ENCODE measurements at places on chromosomes 3 and 15.

- DNase-seq: no peak
Observed at GRCh38 chr3:159764490-159765029, 224.1 kb upstream of the IL12A start.

DNA sequence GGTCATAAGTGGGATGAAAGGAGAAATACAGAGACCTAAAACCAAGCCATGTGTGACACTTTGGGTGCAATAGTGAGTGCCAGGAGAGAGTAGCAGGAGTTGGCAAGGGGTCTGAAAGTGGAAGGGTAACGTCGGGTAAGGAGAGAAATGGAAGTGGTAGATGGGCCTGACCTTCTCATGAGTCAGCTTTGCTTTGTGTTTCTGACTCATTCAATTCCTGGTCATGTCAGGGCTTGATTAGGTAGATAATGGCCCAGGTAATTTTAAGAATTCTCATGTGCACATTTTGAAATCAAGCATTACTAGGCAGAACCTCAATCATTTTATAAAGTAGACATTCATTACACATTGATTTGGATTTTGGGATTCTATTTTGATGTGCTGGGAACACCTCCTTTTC is 262.5 kb downstream of the SOX2 start:
- no peak for DNase-seq

- DNase-seq: no peak
Observed at GRCh38 chr3:148957586-148957985, 33.8 kb upstream of the GYG1 start.

GRCh38 chr3:134351427-134351826 is 22.8 kb downstream of the AMOTL2 start:
- no peak for DNase-seq

DNA sequence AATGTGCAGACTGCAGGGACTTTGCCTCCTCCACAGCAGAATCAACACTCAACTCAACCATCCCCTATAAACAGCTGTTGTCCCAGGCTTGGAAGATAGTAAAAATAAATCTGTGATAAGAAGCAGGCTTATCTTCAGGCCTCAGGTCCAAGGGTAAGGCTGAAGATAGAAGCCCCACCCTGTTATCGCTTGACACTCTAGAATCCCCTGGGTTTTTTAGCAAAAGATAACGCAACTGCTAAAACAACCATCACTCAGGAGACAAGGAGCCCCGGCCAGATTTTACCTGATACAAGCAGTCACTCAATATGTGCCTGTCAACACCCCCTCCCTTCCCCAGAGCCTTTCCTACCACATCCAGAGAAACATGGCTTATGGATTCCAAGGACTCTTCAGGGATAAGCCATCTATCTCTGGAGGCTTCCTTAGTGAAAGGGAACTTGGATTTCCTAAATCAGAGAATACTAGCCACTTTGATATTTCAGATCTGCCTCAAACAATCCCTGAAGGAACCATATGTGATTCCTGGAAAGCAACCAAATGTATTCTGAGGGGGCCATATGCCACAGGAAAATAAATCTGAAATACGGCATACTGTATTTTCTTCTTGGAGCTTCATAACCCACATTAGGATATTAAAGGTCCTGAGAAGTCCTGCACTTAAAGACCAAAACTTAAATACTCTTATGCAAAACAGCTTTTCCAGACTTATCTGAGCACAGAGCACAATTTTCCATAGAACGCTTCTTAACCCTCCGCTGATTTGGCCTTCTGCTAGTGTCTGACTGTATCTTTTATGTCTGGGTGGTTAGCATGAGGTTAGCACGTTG is 60.4 kb downstream of the LYZL4 start:
- no peak for DNase-seq

DNA sequence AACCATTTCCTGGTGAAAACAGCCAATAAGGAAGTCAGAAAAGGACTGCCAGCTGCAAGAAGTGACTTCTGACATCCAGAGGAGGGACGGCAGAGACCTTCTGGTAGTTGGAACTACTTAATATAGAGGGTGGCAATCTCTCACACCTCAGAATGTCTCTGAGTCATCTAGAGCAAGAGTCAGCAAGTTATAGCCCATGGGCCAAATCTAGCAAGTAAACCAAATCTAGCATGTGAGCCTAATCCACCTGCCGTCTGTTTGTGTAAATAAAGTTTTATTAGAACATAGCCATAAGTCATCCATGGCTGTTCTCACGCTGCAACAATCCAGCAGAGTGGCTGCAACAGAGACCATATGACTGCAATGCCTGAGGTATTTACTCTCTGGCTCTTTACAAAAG is 160.5 kb upstream of the NR2E3 start:
- DNase-seq: no peak
